Chondrocyte (in vitro differentiated cells): ENCODE measurements at places on chromosomes 12 and 14. TPM values are rescaled to one million over a fixed set of nuclear protein-coding genes. Genes with fewer than 3 reads are reported as not detected.

The NFE2 gene
- not detected in 3 replicates for total RNA-seq

The COX14 gene
- total RNA-seq = 37.8 to 53.1 TPM (median 44.7 TPM) in 3 replicates

The BDKRB1 gene
- not detected in 3 replicates for total RNA-seq

The KLRC2 gene
- total RNA-seq = not detected in 3 replicates

The GPR84 gene
- not detected in 3 replicates for total RNA-seq

The TMEM229B gene
- 1.3 to 2.9 TPM (median 1.7 TPM) in 3 replicates for total RNA-seq

The TAMALIN gene
- 11.1 to 15.7 TPM (median 13.7 TPM) in 3 replicates for total RNA-seq

The ALDH1L2 gene
- 87.2 to 158 TPM (median 153 TPM) in 3 replicates for total RNA-seq

The GPR137C gene
- total RNA-seq = 0.99 to 2.6 TPM (median 1.6 TPM) in 3 replicates

The HHIPL1 gene
- total RNA-seq = 1.6 to 5.9 TPM (median 5.6 TPM) in 3 replicates

The REC8 gene
- 4.4 to 7.9 TPM (median 5.0 TPM) in 3 replicates for total RNA-seq

The TMEM63C gene
- 7.6 to 10.3 TPM (median 8.7 TPM) in 3 replicates for total RNA-seq

The ACOT6 gene
- total RNA-seq = not detected in 3 replicates

The LYSET gene
- total RNA-seq = 13.1 to 15.2 TPM (median 14.9 TPM) in 3 replicates

The SDSL gene
- 8.4 to 9.4 TPM (median 8.7 TPM) in 3 replicates for total RNA-seq

The DENND5B gene
- 12.5 to 22.2 TPM (median 14.1 TPM) in 3 replicates for total RNA-seq

The CCDC77 gene
- total RNA-seq = 4.9 to 8.4 TPM (median 6.6 TPM) in 3 replicates

The LRCOL1 gene
- total RNA-seq = not detected in 3 replicates

The KICS2 gene
- total RNA-seq = 2.9 to 4.2 TPM (median 3.1 TPM) in 3 replicates

The ORAI1 gene
- 6.0 to 9.3 TPM (median 8.9 TPM) in 3 replicates for total RNA-seq

The KRT78 gene
- not detected in 3 replicates for total RNA-seq

The ADAM20 gene
- 0.35 to 1.3 TPM (median 0.87 TPM) in 3 replicates for total RNA-seq

The E2F7 gene
- total RNA-seq = 2.0 to 5.0 TPM (median 2.8 TPM) in 3 replicates
